Muscle of leg (tissue), 16 donors: ENCODE measurements at places on chromosomes 7 and 10. TPM values are rescaled to one million over a fixed set of nuclear protein-coding genes. Genes with fewer than 3 reads are reported as not detected.
A peak's percentile ranks its signal among the peaks of the same experiment; 100 is the strongest.

DNA sequence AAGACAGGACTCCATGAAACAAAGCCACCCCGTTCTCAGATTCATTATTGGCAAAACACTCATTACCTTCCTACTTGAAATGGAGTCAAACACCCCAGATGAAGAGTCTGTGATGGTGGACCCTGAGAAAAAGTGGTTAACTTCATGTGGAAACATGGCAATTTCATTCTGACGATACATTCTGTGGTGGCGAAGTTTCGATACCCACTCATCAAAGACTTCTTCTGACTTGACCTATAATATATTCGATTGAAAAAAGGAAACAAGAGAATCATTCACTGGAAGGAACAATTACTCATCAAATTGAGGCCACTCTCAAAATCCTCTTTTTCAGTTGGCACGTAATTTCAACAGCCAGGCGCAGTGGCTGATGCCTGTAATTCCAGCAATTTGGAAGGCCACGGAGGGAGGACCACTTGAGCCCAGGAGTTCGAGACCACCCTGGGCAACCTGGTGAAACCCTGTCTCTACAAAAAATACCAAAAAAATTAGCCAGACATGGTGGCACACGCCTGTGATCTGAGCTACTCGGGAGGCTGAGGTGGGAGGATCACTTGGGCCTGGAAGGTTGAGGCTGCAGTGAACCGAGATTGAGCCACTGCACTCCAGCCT is 108.8 kb upstream of the GSDME start:
- DNase-seq: no peak

Gene AKR1C2
- polyA plus RNA-seq: 10.6 TPM

GRCh38 chr10:102653060-102653459 is 8.8 kb downstream of the TRIM8 start:
- DNase-seq: no peak

GRCh38 chr10:131242007-131242406 is 69.5 kb downstream of the TCERG1L start:
- peak; percentile 25 for DNase-seq

- DNase-seq: no peak
Observed at GRCh38 chr10:101073631-101074030, 11.8 kb downstream of the KAZALD1 start.

- DNase-seq: peak; percentile 95
Observed at GRCh38 chr10:67837541-67838314, at the start of gene DNAJC12. DNAJC12 (minus strand) TSS chr10:67838188; CDS start chr10:67838011, 177 bp downstream.

Gene PKD1L1
- polyA plus RNA-seq: 0.45 TPM

- DNase-seq: no peak
Observed at GRCh38 chr7:74579800-74580685, 77.5 kb upstream of the GTF2I start.

GRCh38 chr7:148334959-148335577 is 255.5 kb upstream of the C7orf33 start:
- DNase-seq: peak; percentile 65

DNA sequence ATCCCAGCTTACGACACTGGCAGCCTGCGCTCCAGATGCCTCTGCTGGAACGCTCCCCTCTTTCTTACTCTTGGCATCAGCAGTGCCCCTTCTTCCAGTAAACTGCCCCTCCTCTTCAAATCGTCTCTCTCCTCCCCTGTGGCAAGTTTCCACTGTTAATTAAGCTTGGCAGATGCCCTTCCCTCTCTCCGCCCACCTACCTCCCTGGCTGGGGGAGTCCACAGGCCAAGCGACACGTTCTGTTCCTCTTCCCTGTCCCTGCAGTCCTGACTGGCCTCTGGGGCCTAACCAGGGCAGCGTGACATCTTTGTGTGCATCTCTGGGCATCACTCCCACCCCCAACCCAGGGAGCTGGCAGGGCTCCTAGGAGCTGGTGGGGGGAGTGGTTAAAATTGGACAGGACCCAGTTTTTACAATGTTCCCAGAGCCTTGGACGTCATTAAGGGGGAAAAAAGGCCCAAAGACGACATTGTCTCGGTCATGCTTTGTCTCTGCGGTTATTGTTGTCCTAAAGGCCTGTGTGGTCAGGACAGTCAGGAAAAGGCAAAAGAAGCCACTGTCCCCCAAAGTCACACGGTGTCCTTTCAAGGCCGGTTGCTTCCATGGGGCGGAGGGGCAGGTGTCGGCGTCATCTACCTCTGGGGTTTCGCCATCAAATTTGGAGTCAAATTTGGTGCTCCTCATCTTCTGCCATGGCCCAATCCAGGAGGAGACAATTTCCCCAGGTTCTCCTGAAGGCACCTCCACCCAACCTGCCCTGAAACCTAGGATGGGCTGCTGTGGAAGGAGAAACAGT is 54.2 kb downstream of the DLG5 start:
- peak; percentile 62 for DNase-seq

- DNase-seq: no peak
Observed at GRCh38 chr10:69626826-69627225, 3.2 kb upstream of the FAM241B start.

DNA sequence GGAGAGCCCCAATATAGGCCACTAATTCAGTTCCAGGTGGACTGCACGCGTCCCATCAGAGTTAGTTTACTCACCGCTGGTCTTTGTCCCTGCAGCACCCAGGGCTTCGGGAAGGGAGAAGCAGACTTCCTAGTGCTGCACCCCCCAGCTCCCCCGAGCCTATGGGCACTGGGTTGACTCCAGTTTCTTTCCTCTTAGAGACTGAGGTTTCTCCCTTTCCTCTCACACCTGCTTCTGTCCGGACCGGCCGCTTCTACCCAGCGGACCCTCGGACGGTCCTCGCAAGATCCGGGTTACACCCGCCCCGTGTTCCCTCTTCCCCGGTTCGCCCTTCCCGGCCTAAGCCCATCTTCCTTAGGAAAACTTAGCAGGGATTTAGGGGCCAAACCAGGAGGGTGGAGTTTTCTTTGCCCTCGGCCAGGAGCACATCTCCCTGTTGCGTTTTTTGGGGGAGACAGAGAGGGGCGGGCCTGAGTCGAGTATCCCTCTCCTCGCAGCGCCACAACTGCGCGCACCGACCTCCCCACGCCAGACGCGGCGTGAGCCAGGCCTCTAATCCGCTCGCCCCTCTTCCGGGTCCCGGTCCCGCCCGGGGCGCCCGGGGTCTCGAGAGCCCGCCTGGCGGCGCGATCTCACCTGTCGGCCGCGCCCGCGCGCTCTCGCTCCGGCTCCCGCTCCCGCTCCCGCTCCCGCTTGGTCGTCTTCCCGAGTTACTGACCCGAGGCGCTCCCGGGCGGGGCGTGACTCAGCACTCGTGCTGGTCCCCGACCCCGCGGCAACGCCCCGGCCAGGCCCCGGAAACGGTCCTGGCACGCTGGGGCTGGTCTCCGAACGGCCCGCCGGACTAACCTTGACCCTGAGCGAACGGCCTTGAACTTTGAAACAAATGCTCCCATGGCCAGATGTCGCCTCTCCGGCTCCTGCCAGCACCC is at the start of gene AIFM2:
TSS of gene AIFM2 (minus strand) at position 728 of the 932 bp plus-strand sequence. CDS start 8,741 bp downstream, outside the sequence.
- peak; percentile 77 for DNase-seq

Gene DEPP1
- 12.5 TPM for polyA plus RNA-seq

DNA sequence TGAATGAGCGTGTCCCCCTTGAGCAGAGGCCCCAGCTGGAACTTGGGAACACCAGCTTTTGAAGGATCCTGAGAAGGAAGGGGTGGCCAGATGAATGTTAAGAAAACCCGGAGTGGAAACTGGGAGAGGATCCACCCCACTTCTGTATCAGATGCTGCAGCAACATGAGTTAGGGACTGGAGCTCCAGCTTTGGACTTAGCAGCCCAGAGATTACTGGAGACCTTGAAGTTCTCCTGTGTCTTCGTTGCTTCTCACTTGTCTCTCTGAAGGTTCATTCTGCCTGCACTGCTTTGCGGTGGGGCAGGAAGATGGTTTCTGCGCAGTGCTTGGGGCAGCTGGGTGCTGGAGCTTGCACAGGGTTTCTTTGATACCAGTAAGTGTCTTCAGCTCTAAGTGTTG is 9.3 kb downstream of the TMEM248 start:
- DNase-seq: no peak

Gene STK31
- polyA plus RNA-seq: 0.78 TPM

GRCh38 chr7:22460363-22460988 is 39.5 kb downstream of the STEAP1B start:
- DNase-seq: no peak

DNA sequence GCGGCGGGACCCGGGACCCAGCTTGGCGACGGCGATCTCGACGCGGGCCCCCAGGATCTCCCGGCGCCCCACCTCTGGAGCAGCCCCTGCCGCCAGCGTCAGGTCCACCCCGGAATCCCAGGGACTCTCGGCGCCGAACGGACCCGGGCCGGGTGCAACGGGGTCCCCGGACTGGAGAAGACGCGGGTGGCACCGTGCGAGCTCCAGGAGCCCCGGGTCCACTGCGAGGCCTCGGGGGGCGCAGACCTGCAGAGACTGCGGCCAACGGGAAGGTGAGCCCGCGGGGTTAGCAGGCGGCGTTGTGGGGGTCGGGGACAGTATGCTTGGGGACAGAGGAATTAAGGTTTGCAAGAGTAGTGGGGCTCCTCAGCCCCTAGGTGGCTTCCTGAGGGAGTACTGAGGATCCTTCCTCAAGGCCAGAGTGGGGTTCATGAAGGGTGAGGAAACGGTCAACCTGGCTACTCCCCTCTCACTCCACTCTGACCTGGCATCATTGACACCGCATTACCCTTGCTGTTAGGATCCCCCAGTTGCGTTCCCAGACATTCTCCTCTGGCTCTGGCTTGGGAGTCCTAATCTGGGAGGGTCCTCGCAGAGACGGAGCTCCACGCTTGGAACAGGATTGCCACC is 353 bp downstream of the EPHB6 start:
- peak; percentile 8 for DNase-seq

GRCh38 chr10:103819493-103819892 is 35.9 kb downstream of the SH3PXD2A start:
- no peak for DNase-seq

DNA sequence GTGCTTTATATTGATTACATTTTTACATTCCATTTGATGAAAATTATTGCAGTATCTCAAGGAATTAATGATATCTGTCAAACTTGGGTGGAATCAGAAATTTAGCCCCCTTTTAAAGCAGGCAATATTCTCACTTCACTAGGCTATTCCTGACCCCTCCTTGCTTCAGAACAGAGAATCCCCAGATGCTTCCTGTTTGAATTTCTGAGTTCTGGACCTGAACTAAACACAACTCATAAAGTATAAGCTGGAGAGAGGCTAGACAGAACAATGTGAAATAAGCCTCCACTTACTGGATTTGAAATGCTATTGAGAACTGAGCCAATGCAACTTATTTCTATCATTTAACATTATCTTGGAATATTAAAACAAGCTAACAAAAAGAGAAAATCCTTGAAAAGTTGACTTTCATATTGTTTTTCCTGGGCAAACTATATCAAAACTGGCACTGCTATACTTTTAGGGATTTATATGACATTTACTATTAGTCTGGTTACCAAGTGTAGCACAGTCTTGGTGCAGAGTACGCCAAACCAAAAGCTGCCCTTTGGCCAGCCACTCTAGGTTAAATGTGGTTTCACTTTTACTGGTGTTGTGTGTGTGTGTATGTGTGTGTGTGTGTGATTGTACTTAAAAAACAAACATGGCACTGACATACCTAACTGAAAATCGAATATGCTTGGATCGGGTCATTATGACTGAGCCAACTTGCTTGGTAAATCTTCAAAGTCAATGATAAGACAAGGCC is 19.0 kb upstream of the AGMO start:
- no peak for DNase-seq

DNA sequence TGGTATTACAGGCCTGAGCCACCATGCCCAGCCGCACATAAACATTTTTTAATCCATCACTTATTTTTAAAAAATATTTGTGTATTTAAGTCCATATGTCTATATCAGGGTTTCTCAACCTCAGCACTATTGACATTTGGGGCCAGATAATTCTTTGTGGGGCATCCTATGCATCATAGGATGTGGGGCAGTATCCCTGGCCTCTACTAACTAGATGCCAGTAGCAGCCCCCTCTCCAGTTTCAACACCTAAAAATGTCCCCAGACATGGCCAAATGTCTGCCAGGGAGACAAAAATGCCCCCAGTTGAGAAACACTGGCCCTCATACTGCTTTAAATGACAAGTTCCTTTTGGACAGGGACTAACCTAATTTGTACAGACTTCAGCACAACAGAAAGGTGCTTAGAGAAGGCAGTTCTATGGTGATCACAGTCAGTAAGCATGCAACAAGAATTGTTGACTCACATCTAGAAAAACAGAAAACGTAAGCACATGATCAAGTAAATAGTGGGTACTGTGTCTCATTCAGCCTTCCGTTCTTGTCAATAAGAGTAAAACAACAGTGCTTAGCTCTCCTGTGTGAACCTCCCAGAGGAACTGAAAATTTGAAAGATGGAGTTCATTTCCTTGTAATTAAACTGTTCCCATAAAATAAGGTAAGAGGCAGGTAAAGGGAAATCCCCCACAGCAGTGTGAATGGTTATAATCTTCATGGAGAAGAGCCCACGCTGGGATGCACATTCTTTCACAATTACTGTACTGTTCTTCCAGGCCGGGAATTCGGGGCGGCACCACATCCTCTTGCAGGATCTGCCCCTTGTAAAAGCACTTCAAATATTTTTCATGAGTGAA is 17.3 kb upstream of the ADRB1 start:
- no peak for DNase-seq

Gene SUGCT
- 1.7 TPM for polyA plus RNA-seq

DNA sequence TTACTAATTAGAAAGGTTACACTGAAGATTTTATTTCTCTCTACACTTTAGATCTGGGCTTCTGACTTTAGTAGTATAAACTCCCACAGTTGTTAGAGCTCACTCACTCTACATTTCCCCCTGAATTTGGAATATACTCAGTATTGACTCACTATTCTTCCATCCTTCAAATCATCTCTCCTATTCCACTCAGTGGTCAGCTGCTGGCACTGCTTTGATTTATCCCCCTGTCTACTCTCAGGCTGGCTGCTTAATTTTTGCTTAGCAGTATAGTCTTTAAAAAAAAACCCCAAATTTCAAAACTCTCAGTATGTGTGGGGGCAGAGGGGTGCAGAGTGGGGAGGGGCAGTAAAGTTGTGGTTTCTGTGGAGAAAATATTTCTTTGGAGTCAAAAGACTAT is 68.9 kb downstream of the CDK6 start:
- DNase-seq: no peak

Gene GRID2IP
- 0.06 TPM for polyA plus RNA-seq

Gene TSPAN33
- polyA plus RNA-seq: 50.2 TPM

DNA sequence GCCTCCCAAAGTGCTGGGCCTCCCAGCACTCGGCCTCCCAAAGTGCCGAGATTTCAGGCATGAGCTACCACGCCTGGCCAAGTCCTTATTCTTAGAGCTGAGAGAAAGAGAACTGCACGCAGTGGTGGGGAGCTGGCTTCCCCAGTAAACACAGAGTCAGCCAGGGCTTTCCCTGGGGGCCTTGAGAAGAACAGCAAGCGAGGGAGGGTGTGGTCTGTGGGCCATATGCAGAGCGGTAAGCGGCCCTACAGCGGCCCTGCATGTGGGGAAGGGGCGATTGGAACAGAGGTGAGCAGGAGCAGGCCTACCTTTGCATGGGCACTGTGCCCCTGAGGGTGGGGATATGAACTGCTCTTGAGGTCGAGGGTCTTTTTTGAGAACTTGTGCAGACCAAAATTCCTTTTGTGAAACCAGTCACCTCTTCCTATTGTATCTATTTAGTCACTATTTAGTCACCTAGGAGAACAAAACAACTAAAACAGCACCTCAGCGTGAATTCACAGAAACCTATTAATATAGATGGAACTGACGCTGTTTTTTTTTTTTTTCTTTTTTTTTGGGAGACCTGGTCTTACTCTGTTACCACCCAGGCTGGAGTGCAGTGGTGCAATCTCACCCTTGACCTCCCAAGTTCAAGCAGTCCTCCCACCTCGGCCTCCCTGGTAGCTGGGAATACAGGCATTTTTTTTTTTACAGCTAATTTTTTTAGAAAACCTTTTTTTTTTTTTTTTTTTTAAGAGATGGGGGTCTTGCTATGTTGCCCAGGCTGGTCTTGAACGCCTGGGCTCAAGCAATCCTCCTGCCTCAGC is 36.9 kb upstream of the SH2D4B start:
- peak; percentile 94 for DNase-seq
